ENCODE measurements at places on chromosomes 5 and 9.
A peak's percentile ranks its signal among the peaks of the same experiment; 100 is the strongest.

- DNase-seq, result no peak
These were observed 341.2 kb upstream of the CTNND2 start for GRCh38 chr5:12245429-12245828.

DNA sequence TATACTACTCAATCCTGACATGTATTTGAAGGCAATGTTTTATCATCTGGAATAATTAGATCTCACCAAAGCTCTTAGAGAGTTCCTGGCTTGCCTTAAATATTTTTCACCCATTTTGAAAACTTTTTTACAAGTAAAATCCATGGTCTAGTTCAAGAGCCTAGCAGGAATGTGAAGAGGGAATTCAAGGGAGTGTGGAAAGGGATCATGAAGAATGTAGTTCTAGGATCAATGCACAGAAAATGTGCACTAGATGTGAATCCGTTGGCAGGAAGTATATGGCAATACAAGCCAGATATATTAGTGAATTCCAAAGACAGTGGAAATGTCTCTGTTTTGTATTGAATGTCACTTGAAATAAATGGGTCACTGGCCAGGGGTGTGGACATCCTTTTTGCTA, 167.9 kb upstream of the MOCS2 start:
- no peak for DNase-seq

- DNase-seq, result peak; percentile 14
These were observed 5.8 kb upstream of the SNAPC3 start for GRCh38 chr9:15416880-15417279.

DNA sequence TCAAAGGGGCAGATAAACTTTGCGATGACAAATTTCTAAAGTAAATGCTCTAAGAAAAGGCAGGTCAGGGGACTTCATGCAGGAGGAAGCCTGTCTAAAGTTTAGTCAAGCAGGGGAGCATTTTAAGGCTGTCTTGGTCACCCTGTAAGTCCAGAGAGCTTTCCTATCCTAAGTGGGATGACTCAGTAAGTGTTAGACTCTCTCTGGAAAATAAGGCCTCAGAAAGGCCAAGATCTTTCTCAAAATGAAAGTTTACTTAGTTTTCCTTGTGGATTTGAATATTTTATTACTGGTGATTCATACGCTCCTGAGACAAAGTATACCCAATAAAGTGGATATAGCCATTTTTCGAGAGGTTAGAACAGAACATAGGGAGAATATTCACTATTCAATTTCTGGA, 806.9 kb upstream of the CDH9 start:
- no peak for DNase-seq

- DNase-seq, result no peak
These were observed 99.8 kb downstream of the ZDHHC21 start for GRCh38 chr9:14593406-14593805.

GRCh38 chr9:116435706-116436105, 251.4 kb upstream of the TRIM32 start:
- DNase-seq, result no peak

GRCh38 chr9:115146581-115147021, 28.6 kb upstream of the TNC start:
- DNase-seq, result no peak

- no peak for DNase-seq
These were observed 13.1 kb upstream of the INSYN2B start for GRCh38 chr5:169993485-169993790.

DNA sequence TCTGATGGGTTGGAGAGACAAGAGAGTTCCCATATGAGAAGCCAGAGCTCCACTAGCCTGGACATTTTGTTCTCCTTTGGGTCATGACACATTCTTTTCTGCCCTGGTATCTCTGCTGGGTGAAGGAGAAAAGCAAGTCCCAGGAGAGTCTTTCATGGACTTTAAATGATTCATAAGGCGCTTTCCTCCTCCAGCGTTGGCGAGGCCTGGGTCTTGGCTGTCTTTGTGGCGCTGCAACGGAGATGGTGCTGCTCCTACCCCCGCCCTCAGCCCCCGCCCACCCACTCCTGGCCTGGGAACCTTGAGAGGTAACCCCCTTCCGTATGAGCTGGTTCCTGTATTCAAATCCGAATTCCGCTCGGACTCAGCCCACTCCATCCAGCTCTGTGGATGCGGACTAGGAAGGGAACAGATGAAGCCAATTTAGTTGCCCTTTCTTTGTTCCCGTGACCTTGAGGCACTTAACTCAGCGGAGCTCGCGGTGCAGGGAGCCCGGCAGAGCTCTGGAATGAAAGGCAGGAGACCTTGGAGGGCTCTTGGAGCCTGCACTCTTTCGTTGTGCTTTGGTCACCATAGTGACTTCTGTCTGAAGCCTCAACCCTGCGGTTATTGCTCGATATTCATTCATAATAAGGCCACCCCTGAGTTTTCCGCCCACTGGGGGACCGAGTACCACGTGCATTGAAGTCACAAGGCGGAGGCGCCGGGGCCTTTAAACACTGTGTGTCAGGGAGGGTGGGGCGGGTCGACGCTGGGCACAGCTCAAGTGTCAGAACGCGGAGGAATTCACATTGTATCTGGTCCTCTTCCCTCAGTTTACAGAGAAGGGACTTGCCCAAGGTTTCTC, 14.0 kb upstream of the PWWP2A start:
- no peak for DNase-seq

- no peak for DNase-seq
These were observed 173.9 kb downstream of the AOPEP start for GRCh38 chr9:94900222-94901018.

- no peak for DNase-seq
These were observed 10.8 kb upstream of the PURA start for GRCh38 chr5:140103154-140103553.

DNA sequence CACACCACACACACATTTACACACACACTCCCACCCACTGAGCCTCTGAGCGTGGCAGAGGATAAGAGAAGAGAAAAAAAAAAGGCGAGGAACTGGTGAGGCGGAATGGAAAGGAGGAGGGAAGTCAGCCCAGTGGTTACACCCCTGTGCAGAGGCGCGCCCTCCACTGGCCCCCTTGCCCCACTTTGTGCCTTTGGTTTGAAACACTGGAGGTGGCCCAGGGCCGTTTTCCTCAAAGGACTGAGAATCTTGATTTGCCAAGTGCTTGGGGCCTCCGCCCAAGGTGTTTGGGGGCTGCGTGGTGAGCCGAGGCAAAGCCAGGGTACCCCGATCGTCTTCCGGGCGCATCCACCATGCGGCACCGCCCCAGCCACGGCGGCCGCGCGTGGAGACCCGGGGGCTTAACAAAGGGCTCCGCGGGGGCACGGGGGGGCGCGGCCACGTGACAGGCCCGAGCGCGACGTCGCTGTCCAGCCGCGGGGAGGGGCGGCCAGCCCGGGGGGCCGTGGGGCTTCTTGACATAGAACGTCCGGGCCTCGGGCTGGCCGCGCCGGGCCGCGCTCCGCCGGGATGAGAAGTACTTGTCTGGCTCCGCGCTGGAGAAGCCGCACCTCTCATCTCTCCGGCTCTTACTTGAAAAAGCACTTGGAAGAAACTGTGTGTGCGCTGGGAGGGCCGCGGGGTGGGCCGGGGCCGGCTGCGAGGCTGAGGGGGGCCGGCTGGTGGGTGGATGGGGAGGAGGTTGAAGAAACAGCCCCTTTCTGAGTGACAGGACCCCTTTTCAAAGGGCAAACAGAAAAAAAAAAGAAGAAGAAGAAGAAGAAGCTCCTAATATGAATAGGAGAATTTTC, 21.0 kb downstream of the NR2F1 start:
- DNase-seq, result no peak

- no peak for DNase-seq
These were observed 7.8 kb downstream of the FOXI1 start for GRCh38 chr5:170113522-170113900.

DNA sequence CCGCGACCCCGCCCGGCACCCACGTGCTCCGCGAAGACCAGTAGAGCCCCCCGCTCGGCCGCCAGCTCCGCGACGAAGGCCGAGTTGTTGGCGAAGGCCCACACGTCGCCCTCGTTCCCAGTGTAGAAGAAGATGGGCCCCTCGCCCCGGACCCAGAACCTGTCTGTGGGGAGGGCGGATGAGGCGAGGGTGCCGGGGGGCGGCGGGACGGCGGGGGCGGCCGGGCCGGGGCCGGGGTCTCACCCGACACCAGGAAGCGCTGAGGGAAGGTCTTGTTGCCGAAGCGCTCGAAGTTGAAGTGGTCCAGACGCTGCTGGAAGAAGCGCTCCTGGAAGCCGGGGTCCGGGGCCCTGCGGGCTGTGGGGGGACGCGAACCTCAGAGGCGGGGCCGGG, 317 bp downstream of the DPP7 start:
- no peak for DNase-seq

- DNase-seq, result peak; percentile 64
These were observed 3.8 kb downstream of the IER5L start for GRCh38 chr9:129174102-129174723.

DNA sequence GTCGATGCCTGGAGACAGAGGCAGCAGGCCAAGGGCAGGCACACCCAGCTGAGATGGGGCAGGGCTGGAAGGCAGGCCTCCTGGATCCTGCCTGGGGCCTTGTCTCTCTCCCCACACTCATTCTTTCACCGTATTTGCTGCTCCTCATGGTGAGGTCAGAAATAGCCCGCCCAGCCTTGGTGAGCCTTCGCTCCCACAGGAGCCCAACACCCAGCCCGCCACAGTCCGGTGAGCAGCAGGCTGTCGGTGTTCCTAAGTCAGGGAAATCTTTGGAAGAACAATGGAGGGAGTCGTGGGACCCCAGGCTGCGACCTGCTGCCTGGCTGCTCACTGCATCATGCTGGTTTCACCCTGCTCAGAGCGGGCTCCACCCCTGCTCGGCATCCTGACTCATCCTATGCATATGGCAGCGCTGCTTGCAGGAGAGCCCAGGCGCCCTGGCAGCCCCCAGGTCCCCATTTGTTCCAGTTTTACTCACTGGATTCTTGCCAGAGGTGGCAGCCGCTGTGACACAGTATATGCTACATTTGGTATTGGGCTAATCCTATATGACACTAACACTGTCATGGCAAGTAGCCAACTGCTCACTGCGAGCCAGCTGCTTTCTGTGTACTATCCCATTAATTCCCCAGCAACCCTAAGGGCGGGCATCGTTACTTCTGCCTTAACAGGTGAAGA, 53.2 kb upstream of the NCS1 start:
- no peak for DNase-seq

DNA sequence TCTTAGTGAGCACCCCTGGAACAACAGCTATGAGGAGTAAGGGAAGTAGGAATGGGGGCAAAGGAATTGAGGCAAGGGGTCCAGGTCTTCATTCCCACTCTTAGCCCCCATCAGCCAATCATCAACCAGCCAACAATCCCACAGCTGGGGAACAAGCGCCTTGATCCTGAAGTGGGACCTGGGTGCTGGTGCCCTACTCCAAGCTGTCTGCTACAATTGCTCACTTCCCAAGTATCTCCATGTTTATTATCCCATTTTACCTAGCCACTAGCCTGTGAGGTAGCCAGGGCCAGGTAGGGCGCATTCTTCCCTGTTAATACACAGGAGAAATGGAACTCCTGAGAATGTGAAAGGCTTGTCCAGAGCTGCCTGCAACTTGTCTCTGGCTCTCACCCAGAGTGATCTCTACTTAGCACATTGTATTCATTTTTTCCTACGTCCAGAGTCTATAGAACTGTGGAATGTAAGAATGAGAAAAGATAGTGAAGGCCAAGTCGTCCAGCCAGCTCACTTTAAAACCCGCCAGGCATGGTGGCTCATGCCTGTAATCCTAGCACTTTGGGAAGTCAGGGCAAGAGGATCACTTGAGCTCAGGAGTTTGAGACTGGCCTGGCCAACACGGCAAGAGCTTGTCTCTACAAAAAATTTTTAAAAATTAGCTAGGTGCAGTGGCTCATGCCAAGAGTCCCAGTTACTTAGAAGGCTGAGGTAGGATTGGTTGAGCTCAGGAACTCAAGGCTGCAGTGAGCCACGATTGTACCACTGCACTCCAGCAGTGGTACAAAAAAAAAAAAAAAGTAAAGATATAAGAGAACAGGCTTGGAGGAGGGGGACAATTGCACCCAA, 6.2 kb upstream of the DNAJC18 start:
- DNase-seq, result no peak

- DNase-seq, result no peak
These were observed 41.8 kb upstream of the DPYSL3 start for GRCh38 chr5:147551677-147552076.

- no peak for DNase-seq
These were observed 71.9 kb downstream of the UBAP1 start for GRCh38 chr9:34250721-34251120.

DNA sequence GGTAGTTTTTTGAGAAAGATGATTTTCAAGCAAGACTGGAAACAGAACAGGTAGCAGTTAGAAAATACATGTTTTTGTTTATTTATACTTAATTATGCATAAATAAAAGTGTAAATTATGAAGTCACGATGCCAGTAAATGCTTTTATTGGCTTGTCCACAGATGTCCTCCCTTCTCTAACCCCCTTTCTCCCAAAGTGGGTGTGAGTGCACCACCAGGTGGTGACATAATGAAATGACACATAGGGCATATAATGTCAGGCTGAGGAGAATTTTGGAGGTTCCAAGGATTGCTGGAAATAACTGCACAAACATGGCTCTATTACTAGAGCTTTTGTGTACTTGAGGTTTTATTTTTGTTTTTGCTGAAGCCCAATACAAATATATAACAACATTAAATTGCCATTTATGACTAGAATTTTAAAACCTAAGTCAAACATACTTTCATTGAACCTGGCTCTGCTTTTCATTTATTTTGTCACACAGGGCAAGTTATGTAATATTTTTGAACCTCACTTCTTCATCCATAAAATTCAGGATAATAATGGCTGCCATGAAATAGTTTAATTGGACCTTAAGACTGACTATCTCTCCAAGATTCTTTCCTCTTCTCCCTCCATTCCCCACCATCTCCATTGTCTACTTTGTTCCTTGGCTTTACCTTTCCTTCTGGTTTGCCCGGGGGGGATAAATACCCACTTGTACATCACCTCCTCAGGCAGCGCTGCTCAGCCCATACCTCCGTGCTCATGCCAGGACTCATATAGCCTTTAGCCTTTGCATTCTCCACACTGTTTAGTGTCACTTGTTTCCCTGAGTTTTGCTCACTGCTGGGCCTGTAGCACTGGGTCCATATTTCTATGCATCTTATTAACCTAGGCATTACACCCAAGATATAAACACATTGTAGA, 168.8 kb downstream of the PDE4D start:
- no peak for DNase-seq

DNA sequence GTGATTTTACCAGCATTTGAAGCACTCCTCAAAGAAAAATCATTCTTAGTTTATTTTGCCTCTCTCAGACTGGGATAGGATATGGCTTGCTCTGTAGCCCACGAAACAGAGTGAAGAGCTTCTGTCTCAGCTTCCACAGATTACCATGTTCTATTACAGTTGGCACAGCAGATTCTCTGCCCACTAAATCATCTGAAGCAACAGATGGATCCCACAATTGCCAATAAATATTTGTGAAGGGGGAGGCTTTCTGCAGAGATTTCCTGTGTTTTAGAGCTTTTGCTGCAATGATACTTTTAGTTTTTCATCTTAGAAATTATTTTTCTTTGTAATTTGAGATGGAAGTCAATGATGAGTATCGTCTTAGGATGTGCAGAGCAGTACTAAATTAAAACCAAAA, 12.3 kb upstream of the MAP3K1 start:
- DNase-seq, result no peak

- DNase-seq, result no peak
These were observed 82.5 kb downstream of the TARS1 start for GRCh38 chr5:33523208-33523771.

Data from stimulated activated CD8-positive, alpha-beta memory T cell treated with anti-CD3 and anti-CD28 coated beads, Interleukin-7, amount 100 ng/mL, for 1 hour (primary cell).